LHCN-M2 (cell line): ENCODE measurements at places on chromosomes 5 and 9. TPM values are rescaled to one million over a fixed set of nuclear protein-coding genes. Genes with fewer than 3 reads are reported as not detected.
A peak's percentile ranks its signal among the peaks of the same experiment; 100 is the strongest.

GRCh38 chr5:28398185-28398584, 1359.8 kb upstream of the CDH9 start:
- no peak for DNase-seq

The SLC36A2 gene
- not detected in 2 replicates for total RNA-seq

DNA sequence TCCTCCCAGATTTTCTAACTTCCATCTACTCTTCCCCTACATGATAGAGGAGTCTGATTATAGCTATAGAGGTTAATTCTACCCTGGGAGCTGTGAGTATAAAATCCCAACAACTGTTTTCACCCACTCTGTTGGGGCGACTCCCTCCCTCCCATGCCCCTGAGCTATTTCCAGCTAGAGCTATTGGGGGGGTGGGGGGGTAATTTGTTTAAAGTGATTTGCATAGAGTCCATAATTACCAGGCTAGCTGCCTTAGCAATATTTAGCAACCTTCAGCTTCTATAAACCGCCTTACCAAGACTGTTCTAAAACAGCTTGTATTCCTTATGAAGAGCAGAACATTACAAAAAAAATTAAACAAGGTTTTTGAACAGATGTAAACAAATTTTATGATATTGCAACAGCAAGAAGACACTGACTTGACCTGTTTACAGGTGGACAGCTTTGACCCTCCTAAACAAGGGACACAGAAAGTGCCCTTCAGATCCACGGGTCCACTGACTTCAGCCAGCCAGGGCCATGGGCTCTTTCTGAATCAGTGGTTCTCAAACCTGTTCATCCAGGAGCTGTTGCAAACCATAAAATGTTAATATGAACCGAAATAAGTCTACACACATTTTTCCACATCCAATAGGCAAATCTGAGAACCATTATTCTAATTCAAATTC, 98.2 kb downstream of the OTULIN start:
- DNase-seq: no peak

DNA sequence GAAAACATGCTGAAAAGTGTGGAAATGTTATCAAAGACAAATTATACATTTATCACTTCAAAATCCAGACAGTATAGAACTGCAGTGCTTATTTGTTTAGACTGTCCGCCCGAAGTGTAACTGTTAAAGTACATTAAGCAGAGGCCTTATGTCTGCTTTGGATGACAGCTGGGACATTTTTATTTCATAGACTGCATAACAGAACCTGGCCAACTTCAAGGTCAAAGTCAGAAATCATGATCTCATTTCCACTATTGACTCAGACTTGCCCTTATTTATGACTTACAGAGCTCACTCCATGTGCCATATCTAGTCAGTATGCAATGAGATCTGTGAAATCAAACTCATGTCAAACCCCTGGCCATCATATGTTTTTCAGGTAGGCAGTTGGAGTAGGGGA, 87.7 kb downstream of the RAB3C start:
- no peak for DNase-seq

The FRMD3 gene
- total RNA-seq: 10.3 and 19.3 TPM in 2 replicates

DNA sequence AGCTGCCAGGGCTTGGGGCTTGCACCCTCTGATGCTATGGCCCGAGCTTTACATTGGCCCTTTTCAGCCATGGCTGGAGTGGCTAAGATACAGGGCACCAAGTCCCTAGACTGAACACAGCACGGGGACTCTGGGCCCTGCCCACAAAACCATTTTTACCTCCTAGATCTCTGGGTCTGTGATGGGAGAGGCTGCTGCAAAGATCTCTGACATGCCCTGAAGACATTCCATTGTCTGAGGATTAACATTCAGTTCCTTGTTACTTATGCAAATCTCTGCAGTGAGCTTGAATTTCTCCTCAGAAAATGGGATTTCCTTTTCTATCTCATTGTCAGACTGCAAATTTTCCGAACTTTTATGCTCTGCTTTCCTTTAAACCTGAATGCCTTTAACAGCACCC, 337.0 kb upstream of the SMC2 start:
- no peak for DNase-seq

DNA sequence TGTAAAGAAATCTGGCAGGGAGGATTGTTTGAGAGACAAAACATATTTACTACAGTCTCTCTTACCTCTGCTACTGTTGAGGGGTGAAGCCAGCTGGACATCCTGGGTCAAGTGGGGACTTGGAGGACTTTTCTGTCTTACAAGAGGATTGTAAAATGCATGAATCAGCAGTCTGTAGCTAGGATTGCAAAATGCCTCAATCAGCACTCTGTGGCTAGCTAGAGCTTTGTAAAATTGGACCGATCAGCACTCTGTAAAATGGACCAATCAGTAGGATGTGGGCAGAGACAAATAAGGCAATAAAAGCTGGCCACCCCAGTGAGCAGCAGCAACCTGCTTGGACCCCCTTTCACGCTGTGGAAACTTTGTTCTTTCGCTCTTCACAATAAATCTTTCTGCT, 995.8 kb upstream of the CDH6 start:
- DNase-seq: no peak

- no peak for DNase-seq
Measured at GRCh38 chr5:179280095-179280490, 65.2 kb downstream of the ADAMTS2 start.

GRCh38 chr9:76451234-76451633, 7.7 kb upstream of the GCNT1 start:
- DNase-seq: peak; percentile 92

DNA sequence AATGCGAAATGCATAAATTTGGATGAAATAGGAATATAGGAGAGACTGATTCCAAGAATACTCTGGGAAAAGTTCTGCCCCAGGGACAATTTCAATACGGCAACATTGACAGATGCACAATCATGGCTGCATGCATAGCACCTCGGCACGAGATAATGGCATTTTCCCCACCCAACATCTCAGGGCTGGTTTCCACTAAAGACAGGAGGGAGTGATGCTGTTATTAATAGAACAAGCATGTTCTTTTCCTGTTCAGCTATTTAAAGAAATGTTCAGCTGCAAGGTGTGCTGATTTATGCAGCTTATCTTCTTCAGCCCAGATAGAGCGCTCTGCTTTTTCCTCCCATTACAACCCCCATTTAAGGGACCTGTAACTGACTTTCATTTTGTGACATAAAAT, 740.2 kb downstream of the TLR4 start:
- no peak for DNase-seq

The TPPP gene
- total RNA-seq: 0.06 TPM in 1 of 2 replicates, not detected in the other

- peak; percentile 85 for DNase-seq
Measured at GRCh38 chr5:61342071-61342501, 10.0 kb downstream of the ZSWIM6 start.

The ROR2 gene
- total RNA-seq: not detected in 2 replicates

The DIMT1 gene
- 38.3 and 39.5 TPM in 2 replicates for total RNA-seq

GRCh38 chr5:67268231-67269021, 71.8 kb upstream of the CD180 start:
- peak; percentile 99 for DNase-seq

GRCh38 chr9:113770396-113770795, 105.7 kb upstream of the ZNF618 start:
- DNase-seq: no peak

- no peak for DNase-seq
Measured at GRCh38 chr5:63128761-63129160, 550.1 kb downstream of the LRRC70 start.

- DNase-seq: no peak
Measured at GRCh38 chr5:121841892-121842291, 9.8 kb upstream of the FTMT start.

GRCh38 chr9:94936419-94936818, 209.9 kb downstream of the AOPEP start:
- DNase-seq: no peak

DNA sequence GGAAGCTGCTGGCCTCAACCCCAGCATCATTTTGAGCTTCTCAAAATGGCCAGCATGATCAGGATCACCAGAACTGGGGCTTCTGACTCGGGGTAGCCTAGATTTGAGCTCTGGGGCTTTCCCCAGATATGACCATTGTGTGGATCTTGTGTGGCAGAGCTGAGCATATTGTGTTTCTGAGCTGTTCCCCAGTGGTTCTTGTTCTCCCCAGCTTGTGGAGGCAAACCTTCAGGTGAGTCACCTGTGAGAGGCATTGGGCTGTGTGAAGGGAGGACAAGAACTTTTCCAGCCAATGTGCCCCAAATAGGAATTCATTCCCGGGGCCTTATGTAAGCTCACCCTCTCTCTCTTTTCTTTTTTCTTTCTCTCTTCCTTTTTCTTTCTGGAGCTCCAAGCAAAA, 80.7 kb upstream of the PITX1 start:
- DNase-seq: no peak

- DNase-seq: no peak
Measured at GRCh38 chr9:35366627-35367026, 123.3 kb upstream of the RUSC2 start.

The SLC1A3 gene
- total RNA-seq: 12.1 and 15.1 TPM in 2 replicates

DNA sequence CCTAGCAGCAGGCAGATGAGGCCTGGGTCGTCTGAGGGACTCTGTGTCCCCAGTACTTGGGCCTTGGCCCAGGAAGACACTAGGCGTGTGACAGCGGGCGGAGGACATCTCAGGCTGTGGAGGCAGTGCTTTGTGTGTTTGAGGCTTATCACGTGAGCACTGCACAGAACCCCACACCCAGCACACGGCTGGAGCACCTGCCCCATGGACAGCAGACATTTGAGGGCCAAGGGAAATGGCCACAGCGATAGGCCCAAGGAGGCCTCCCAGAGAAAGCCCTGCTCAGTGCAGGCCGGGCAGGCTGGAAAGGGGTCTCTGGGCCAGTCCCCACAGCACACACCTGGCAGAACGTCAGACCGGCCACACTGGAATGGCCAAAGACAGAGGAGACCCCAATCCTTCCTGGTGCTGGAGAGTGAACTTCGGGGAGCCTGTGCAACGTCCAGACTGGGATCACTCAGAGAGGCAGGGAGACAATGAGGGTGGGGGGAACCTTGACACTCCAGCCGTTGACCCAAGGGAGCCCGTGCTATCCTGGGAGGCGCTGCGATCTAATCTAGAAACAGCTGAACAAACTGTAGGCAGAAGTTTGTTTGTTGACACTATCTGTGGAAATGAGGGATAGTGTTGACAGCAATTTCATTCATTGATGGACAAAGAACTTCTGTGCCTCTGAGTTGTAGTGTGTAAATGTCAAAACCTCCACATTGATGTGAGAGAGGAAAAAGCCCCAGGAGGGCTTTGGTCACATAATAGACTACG, 19.6 kb upstream of the FLT4 start:
- peak; percentile 79 for DNase-seq

DNA sequence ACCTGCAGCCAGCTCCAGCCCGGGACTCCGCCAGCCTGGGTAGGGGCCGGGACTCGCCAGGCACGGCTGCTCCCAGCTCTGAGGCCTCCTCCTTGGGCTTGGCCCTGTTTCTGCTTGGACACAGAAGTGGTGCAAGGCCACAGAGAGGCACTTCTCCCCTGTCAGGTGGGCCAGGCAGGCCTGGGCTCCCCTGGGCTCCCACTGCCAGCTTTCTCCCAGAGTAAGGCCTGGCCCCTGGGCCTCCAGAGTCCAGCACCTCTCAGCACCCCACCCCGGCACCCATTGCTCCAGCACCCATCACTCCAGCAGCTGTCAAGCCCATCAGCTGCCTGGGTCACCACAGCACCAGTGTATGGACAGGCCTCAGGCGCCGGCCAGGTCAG, 71.1 kb upstream of the LRRTM2 start:
- no peak for DNase-seq

GRCh38 chr9:13990331-13990730, 323.6 kb downstream of the NFIB start:
- peak; percentile 74 for DNase-seq

DNA sequence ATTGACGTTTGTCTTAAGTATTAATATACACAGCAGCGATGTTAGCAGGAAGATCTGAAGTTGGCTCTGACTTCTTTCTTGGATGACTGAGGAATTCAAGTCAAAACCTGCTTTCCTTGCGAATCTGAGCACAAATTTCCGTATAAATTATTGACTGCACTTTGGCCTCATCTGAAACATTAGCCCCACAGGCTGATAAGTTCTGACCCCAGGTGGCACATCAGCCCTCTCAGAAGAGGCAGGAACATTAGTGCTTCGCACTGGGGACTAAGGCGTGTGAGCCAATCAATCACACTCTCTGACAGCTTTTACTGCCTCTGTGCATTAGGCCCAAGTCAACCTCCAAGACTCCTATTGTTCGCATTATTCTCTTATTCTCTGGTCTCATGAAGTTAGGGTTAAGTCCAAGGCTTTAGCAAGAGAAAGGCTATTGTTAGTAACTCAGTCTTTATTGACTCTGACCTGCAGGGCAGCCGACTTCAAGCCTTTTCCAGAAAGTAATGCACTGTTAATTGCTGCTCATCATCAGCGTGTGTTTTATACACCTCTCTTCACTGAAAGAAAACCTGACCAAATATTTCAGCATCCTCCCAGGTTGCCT, 84.2 kb downstream of the ZNF608 start:
- DNase-seq: no peak

The ZNF608 gene
- 9.0 and 19.4 TPM in 2 replicates for total RNA-seq

DNA sequence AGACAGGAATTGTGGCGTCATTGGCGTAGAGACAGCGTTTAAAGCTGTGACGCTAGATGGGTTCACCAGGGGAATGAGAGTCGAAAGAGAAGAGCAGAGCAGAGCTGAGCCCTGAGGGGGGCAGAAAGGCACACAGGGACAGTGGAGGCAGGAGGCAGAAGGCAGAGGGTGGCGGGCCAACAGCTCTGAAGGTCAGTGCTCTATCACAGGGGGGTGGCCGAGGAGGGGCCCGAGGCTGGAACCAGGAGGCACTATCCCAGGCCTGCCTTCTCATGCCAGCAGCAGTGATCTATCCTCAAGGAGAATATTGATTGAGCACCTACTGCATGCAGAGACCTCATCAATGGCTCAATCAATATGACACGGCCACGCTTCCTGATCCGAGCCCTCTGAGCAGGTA, 132.4 kb downstream of the KCNIP1 start:
- DNase-seq: no peak

- DNase-seq: no peak
Measured at GRCh38 chr5:59758566-59758965, 135.0 kb downstream of the PDE4D start.

DNA sequence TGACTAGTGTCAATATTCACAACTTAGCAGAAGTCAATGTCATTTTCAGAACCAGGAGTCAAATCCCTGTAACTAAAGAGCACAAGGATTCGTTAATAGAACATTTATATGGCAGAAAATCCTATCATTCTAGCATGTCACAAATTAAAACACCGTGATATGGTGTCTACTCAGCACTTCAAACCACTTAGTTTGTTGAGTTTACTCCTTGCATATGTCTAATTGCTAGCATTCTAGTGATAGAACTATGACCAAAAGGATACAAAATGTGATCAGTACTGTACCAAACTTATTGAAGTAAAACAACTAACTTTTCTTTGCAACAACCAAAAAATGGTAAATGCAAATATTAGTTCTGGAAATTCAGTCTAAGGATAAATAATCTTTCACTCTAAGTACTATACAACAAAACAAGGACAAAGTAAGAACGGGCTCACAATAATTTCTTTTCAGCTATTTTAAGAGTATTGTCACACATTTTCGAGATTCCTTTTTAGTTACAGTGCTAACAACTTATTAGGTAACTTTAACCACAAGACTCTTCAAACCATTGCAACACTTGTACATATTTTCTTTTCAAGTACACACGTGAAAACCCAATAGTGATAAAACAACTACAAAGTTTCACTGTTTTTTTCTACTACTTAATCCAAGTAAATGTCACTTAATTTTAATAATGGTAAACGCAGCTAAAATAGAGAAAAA, 845.2 kb upstream of the CDH10 start:
- peak; percentile 66 for DNase-seq
